CD14-positive monocyte (primary cell): ENCODE measurements at places on chromosomes 16 and 17.
A peak's percentile ranks its signal among the peaks of the same experiment; 100 is the strongest.

- H3K36me3 ChIP-seq = no peaks in the 10 kb centered on the region
- H3K4me3 ChIP-seq = no peak overlapping the region
- H3K27ac ChIP-seq = no peak overlapping the region
- H3K4me1 ChIP-seq = peaks cover 14% of the 10 kb centered on the region
Measured at GRCh38 chr16:73095142-73095820, 47.4 kb upstream of the ZFHX3 start.

DNA sequence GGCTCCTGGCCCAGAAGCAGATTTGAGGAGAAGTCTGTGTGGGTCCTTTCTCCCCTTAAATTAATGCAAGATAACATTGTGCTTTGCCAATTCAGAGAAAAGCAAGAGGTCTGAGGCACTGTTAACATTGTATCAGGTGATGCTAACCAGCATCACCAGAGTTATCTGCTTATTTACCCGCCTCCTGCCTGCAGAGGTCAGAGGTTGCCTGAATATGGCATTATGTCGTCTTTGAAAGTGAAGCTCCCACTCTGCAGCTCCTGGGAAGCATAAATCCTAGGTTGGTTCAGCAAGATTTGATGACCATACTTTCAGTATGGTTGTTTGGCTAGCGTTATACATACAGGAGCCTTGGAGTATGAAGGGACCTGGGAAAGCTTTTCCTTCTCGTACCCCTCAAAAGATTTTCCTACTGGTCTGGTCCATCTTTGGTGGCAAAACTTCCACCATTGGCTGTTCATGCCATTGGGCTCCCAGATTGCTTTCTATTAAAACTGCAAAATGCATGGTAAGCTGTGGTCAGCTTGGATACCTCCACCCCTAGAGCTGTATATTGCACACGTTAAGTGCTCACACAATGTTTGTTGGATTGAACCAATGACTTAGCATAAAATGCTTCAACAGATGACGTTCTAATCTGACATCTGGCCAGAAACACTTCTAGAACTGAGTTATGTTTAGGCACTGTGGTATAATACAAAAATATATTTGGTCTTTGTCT is 24.1 kb downstream of the CHD9 start:
- H3K27ac ChIP-seq = no peak overlapping the region
- no peak overlapping the region for H3K4me3 ChIP-seq
- no peaks in the 10 kb centered on the region for H3K4me1 ChIP-seq
- no peaks in the 10 kb centered on the region for H3K27me3 ChIP-seq

- peak overlapping the region; percentile 70 for H3K4me3 ChIP-seq
- peaks cover 61% of the 10 kb centered on the region for H3K4me1 ChIP-seq
- peak overlapping the region; percentile 86 for H3K27ac ChIP-seq
- H3K36me3 ChIP-seq = peaks cover 25% of the 10 kb centered on the region
- DNase-seq = no peak
Measured at GRCh38 chr16:66750279-66751052, 943 bp downstream of the DYNC1LI2 start.

DNA sequence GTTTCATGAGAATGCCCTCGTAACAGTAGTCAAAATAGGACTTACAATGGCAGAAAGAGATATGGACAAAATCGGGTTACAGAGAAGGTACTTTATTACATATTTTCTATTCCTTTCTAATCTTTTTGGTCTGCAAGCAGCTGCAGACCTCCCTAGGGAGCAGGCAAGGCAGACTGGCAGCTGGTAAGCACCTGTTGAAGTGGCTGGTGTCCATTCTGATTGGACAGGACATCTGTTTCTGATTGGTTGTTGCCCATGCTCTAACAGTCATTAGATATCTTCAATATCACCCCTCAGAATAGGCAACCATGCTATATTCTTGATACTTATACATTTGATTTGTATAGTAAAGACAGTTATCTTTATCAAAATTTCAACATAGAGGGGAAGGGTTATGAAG is 606.3 kb downstream of the KCNJ2 start:
- H3K27me3 ChIP-seq = no peaks in the 10 kb centered on the region
- no peak for DNase-seq
- H3K27ac ChIP-seq = no peak overlapping the region
- H3K4me3 ChIP-seq = no peak overlapping the region
- no peaks in the 10 kb centered on the region for H3K36me3 ChIP-seq

DNA sequence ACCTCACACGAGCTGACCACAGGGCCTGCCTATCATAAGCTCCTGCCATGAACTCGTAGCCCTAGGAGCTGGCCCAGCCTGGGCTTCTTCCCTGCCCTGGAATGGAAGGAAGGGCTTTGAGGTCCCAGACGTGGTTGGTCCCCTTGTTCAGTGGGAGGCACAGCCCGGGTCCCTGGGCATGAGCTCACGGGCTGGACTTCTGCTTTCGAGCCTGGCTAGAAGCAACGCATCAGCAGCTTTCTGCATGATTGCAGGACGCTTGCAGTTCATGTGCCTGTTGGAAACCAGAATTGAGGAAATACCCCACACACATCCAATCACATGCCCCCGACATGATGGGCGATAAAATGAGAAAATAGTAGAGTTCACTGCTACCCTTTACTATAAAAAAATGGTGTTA is 293.3 kb downstream of the MAF start:
- peak; percentile 64 for DNase-seq
- H3K36me3 ChIP-seq = no peaks in the 10 kb centered on the region
- peaks cover 16% of the 10 kb centered on the region for H3K4me1 ChIP-seq
- no peak overlapping the region for H3K4me3 ChIP-seq
